ENCODE measurements at places on chromosomes 7 and 10.

DNA sequence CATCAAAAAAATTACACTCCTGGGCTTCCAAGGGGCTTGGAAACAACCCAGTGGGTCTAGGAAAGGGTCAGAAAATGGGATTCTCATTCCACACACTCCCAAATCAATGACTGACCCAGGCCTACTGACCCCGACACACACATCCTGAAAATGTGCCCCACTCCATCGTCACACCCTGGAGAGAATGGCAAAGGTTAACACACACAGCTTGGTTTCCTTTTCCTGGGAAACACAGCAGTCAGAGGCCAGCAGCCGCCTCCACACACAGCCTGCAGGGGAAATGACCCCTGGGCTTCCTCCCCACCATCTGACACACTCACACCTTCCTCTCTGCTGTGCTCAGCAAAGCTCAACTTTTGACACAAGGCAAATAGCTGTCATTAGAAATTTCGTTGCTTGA, 42.9 kb downstream of the SH3PXD2A start:
- DNase-seq, result no peak

- no peak for DNase-seq
Measured at GRCh38 chr7:34756691-34757090, 98.7 kb downstream of the NPSR1 start.

- DNase-seq, result peak; percentile 71
Measured at GRCh38 chr7:123865517-123866117, 20.6 kb downstream of the HYAL4 start.

DNA sequence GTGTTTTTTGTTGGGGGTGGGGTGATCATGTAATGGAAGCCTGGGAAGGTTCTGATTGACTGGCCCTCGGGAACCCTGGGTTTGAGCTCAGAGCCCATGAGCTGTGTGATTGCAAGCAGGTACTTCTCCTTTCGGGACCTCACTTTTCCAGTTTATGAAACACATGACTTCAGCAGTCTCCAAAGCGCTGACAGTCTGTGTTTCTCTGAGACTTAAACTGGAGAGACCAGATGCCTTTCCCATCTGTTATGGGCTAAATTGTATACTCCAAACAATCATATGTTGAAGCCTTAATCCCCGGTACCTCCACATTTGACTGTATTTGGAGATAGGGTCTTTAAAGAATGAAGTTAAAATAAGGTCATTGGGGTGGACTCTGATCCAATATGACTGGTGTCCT, 493.6 kb downstream of the GALNT17 start:
- DNase-seq, result no peak

DNA sequence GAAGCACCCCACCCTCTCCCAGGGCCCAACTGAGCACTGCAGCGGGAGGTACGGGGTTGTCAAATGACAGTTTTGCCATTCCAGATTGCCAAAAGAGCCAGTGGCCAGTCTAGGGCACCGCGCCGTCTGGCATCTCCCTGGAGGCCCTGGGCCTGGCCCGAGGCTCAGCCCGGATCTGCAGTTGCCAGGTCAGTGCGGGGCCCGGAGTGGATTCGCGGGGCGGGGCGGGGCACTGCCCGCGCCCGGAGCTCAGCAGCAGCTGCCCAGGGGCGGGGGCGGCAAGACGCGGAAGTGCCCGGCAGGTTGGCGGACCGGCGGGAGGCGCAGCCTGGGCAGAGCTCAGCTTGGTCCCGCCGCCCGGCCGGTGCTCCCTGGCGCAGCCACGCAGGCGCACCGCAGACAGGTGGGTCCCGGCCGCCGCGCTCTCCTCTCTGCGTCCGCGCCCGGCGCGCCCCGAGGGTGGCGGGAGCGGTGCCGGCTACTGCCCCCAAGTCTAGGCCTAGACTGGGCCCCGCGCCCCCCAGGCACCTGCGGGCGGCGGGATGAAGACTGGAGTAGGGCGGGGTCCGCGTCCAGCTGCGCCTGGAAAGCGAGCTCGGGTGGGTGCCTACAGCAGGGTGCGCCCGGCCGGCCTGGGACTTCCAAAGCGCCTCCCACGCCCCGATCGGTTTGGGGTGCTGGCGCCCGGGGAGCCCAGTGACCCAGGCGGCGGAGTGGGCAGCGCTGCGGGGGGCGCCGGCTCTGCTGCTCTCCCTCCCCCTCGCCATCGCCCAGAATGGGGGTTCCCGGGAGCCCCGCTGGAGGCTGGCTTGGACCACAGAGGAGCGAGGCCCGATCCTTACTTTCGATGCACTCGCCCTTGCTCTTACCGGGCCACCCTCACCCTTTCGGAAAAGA, at the start of gene IRF5:
Gene IRF5 (plus strand): TSS at position 281 of the 897 bp plus-strand sequence. CDS start 4,155 bp downstream, outside the sequence.
- peak; percentile 86 for DNase-seq

DNA sequence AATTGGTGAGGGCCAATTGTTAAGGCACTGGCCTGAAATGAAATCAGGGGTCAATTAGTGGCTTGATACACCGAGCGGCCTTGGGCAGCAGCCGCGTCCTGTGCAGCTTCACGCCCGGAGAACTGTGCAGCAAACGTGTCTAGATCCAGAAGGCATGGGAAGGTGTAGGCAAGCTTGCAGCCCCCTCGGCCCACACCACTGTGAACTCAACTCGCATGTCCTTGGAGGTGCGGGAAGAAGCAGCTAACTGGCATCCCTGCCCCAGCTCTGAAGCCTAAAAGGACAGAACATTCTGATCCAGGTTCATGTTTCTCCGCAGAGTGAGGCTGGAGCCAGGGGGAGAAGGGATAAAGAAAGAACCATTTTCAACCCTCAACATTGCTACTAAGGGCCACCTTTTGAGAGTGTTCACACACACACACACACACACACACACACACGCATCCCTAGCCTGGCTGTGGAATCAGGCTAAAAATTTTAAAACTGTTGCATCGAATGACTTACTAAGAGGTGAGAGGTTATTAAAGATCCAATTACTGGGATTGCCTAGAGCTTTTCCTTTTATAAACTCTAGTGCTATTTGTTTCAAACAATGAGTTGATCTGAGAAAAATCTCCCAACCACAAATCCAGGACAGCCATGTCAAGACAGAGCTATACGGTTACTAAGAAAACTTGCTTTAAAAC, 104.0 kb downstream of the PARP12 start:
- no peak for DNase-seq

DNA sequence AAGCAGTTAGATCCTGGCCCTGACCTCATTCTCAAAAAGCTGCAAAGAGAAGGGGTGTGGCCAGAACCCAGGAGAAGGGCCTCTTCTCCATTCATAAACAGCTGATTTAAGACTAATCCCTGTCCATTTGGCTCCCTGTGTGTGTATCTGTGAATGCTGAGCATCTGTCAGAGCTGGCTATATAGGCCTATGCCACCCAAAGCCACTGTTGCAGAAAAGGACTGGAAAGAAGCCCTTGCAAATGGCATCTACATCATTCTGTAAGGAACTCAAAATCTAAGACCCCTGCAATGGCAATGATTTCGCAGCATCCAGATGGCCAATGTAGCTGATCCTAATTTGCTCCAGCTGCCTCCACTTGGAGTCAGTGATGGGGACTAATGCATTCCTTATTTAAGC, 384.5 kb downstream of the KCNMA1 start:
- DNase-seq, result no peak

Measured in kidney tubule cell (primary cell).